Bronchial epithelial cell (primary cell): ENCODE measurements at places on chromosomes 7 and 10.

GRCh38 chr7:141198194-141198958 is 124.5 kb downstream of the TMEM178B start:
- no peak for DNase-seq

- DNase-seq, result no peak
Observed at GRCh38 chr7:49403844-49404243, 369.6 kb upstream of the VWC2 start.

DNA sequence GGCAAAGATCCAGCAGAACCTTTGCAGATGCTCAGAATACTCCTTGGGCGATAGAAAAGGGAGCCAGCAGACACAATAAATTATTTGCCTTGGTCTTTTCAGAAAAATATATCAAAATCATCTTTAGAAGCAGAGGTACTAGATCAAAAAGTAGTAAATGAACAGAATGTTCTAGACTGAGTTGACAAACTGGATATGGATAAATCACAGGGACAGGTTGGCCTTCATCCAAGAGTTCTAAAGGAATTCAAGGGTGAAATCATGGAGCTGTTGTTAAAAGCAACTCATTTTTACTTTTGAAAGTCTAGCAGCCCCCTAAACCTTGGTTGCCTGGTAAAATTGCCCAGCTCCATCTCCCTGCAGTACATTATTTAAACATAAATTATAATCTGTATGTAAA is 99.1 kb downstream of the PLCE1 start:
- peak; percentile 46 for DNase-seq

DNA sequence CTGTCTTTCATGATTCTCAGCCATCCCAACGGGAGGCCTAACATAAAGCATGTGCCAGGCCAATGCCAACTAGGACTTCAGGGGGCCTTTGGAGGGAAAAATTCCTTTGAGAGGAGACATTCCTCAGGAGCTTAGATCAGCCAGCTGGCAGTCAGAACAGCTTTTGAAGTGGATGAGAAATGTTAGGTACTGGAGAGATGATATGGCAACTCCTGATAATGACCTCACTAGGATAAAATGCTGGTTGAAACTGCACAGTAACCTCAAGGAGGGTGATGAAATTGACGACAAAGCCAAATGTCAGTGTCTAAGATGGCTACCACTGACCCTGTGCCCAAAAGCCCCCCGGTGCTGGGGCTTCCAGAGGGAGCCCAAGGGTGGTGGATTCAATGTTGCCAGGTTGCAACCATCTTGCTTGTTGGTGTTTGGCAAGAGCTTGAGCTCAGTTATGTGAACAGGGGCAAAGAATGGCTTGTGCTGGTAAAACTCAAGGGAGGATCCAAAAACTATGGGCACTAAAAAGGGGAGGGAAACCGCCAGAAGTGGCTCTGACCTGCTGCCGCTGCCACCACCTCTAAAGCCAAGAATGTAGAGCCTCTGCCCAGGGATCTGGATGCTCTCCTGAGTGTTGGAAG is 121.2 kb downstream of the UBE2H start:
- peak; percentile 96 for DNase-seq

GRCh38 chr7:41582116-41582515 is 120.8 kb downstream of the INHBA start:
- peak; percentile 15 for DNase-seq

DNA sequence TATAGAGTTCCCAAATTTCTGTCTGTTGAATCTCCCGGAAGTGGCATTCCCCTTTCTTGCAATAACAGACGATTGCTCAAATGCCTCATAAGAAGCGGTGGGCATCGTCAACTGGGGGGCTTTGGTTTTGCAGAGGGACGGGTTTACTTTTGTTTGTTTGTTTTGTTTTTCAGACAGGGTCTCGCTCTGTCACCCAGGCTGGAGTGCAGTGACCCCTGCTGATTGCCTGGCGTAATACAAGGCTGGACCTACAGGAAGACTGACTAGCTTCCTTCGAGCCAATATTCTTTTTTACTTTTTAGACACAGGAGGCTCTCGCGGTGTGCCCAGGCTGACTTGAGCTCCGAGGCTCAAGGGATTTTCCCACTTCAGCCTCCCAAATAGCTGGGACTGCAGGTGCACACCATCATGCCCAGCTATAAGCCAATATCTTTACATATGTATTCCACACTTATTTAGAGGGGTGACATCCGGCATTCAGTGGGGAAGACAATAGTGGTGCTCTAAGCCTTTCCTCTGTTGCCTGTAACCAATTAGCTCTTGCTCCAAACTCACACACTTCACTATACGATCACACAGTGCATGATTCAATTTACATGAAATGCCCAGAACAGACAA is 58.1 kb downstream of the FHIP2A start:
- peak; percentile 26 for DNase-seq

DNA sequence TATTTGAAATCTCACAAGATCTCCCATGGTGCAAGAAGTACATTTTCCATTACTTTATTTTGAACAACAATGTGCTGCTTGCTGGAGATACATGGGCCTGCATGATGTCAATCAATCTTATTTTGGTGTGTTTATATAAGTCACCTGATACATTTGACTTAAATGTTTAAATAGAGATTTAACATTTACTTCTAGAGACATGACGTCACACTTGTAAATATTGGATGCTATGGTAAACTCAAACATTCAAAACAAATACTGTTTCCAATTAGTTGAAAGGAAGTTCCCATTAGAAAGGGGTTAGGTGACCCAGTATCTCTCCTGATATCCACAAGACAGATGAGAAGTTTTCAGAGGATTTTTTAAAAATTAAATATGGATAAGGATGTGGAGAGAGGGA is 214.5 kb downstream of the NSUN6 start:
- DNase-seq, result no peak

DNA sequence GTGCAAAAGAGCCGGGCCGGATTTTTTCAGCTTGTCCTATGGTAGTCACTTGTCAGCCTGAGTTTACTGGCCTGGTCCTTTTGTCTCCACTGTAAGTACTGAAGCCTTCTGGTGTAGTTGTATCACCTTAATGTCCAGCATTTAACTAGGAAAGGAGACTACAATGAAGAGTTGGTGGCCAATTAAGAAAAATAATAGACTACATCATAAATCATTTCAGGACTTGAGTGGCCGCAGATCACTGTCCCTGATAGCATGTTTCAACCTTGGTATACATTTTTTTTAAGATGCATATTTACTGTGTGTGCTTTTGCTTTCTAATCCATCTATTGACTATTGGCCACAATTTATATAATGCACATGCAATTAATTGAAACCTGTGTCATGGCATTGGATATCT is 6.1 kb downstream of the FZD1 start:
- no peak for DNase-seq
